Ovary (tissue), 10 donors: ENCODE measurements at places on chromosomes 2 and 18. TPM values are rescaled to one million over a fixed set of nuclear protein-coding genes. Genes with fewer than 3 reads are reported as not detected.

FAM124B gene
- polyA plus RNA-seq, result 2.7 TPM

SH3RF3 gene
- polyA plus RNA-seq, result 4.0 TPM

AGFG1 gene
- 49.7 TPM for polyA plus RNA-seq

VWA3B gene
- polyA plus RNA-seq, result 1.1 TPM

GLI2 gene
- polyA plus RNA-seq, result 5.9 TPM

C2orf78 gene
- polyA plus RNA-seq, result not detected

COMMD1 gene
- 33.3 TPM for polyA plus RNA-seq

DNA sequence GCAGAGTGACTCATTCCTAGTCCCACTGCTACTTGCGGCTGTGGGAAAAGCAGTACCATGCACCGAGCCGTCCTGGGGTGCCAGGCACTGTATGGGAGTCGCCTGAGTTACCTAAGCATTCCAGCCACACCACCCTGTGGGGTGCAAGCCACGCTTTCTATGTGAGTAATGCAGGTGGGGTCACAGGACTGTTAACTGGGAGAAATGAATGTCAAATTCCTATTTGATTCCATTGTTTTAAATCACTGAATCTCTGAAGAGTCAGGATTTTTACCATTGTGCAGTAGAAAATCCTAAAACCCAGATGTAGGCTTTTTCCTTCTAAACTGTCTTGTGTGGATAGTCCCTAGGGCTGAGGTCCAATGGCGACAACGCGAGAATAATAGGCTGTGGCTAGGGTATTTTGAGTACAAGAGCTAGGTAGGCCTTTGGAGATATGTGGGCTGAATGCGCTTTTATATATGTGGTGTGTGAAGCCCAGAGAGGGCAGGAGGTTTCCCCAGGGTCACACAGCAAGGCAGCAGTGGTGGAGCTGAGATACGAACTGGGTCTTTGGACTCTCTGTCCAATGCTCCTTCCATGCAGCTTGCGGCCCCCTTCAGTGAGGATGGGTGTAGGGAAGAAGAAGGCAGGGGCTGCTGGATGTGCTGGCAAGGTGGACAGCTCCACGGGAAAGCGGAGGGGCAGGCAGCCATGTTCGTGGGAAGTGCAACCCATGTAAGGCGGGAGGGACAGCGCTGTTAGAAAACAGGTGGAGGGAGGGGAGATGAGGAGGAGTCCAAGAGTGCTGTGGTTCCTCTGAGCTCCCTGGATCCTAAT, 83.2 kb downstream of the DDX1 start:
- no peak for DNase-seq

DNA sequence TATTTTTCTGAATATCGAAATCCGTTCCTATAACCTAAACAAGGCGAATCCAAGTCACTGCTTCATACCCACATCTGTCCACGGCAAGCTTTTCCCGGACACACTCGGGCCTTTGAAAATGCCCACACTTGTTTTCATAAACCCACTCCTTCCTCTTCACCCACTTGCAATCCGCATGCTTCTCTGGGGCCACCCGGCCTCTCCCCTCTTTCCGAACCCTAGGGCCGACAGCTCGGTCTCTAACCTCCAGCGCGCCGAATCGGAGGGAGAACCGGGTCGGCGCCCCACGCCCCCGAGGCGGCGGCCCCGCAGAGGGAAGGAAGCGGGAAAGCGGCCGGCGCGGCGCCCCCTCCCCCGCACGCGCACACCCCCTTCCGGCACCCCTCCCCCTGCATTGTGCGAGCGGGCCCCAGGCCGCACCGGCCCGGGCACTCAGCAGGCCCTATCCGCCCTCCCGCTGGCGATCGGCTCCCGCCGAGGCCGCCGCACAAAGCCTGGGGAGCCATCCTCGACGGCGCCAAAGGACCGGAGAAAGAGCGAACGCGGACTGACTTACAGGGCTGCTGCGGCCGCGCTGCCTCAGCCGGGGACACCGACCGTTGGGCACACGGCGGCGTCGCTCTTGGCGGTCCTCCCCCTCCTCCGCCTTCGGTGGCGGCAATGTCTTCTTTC, 467 bp downstream of the PUM2 start:
- DNase-seq, result peak; percentile 71

DNA sequence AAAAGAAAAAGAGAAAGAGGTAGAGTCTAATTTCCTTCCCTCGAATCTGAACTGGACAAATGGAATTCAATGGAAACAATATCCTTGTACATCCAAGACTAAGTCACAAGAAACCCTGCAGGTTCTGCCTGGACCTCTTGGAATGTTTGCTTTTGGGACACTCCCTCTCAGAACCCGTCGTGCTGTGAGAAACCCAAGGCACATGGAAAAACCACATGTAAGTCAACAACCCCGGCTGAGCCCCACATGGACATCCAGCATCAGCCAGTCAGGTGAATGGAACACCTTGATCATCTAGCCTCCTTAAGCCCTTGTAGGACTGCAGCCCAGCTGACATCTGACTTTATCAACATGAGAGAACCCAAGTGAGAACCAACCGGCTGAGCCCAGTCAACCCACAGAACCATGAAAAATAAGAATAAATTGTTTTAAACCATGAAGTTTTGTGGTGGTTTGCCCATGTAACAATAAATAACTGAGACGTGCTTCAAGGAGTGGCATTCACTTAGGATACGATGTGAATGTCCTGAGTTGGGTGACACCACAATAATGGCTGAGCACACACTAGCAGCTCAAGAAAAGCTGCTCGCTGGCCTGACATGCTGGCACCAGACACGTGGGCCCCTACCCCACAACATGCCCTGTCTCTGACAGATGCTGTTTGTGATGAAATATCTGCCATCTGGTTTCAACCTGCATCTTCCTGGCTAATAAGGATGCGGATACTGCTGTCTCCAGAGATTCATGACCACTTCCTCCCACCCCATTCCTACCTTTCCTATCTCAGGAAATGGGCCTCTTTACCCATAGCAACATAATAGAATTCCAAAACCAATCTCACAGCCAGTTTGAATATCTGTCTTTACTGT, 28.8 kb downstream of the PKDCC start:
- DNase-seq, result no peak

DNA sequence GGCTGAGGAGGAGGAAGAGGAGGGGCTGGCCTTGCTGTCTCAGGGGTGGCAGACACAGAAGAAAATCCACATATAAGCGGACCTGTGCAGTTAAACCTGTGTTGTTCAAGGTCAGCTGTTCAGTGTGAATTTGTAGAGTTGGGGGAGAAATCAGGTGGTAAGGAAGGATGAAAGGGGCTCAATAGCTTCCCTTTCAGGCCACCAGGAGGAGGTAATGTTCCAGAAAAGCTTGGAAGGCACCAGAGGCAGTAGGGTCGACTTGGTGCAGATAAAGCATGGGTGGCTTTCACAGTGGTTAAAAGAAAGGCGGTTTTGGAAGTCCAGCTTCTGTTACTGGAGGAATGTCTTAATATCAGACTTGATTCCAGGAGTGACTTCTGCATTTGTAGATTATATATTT, 167.4 kb downstream of the THSD7B start:
- no peak for DNase-seq

GRCh38 chr18:60070631-60071030, 170.8 kb downstream of the PMAIP1 start:
- DNase-seq, result no peak

DNA sequence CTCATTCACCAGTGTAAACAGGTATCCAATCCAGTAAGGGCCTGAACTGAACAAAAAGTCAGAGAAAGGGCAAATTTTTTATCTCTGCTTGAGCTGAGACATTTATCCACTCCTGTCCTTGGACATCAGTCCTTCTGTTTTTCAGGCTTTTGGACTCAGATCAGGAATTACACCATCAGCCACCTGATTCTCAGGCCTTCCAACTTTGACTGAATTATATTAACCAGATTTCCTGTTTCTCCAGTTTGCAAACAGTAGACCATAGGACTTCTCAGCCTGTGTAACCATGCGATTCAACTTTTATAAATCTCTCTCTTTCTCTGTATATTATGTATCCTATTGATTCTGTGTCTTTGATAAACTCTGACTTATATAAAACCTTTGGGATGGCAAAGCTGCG, 289.3 kb upstream of the CDH2 start:
- DNase-seq, result no peak

DNA sequence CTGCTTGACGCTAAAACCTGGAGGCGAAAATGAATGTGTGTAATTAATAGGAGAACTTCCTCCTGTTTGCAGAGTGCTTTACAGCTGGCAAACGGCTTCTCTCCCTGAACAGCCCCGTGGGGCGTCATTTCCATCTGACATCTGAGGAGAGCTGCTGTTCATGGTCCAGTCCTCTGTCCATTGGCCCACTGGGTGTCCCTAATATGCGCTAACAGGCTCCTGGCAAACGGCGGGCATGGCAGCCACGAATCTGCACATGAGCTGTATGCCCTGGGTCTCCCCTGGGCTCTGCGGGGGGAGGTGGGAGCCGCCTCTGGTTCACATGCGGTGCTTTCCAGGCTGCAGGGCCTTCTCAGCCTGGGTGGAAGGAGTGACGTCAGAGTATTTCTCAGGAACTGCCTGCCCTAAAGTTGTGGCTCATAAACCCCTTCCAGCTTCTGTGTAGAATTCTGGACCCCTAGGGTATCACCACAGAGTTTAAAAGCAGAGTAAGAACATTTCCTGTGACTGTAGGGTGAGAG, 73.2 kb downstream of the LRRFIP1 start:
- DNase-seq, result no peak
